ENCODE measurements at places on chromosomes 11 and 22.
A peak's percentile ranks its signal among the peaks of the same experiment; 100 is the strongest.

GRCh38 chr11:69499186-69499917, 17.9 kb downstream of the LINC01488 start:
- no peak for DNase-seq

DNA sequence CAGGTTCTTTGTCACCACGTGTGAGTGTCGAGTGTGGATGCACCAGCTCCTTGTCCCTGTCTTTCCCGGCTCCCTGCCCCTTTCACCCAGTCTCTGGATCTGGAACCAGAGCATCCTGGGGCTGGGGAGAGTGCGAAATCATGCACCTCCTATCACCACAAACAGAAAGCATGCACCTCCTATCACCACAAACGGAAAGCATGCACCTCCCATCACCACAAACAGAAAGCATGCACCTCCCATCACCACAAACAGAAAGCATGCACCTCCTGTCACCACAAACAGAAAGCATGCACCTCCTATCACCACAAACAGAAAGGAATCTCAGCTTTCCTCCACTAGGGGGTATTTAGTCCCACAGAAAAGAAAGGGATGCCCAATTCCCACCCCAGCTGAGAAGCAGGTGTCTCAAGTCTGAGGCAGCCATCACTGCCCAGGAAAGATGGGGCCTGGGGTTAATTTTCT, 5.9 kb upstream of the GLB1L3 start:
- no peak for DNase-seq

GRCh38 chr22:20517422-20517821, 10.0 kb downstream of the MED15 start:
- no peak for DNase-seq

- DNase-seq: no peak
Observed at GRCh38 chr11:109309153-109309552, 112.8 kb upstream of the C11orf87 start.

- peak; percentile 10 for DNase-seq
Observed at GRCh38 chr11:107545101-107545514, 20.4 kb downstream of the ALKBH8 start.

GRCh38 chr11:121965330-121965729, 150.7 kb downstream of the BLID start:
- no peak for DNase-seq

- no peak for DNase-seq
Observed at GRCh38 chr22:47174096-47174495, 411.6 kb downstream of the TBC1D22A start.

DNA sequence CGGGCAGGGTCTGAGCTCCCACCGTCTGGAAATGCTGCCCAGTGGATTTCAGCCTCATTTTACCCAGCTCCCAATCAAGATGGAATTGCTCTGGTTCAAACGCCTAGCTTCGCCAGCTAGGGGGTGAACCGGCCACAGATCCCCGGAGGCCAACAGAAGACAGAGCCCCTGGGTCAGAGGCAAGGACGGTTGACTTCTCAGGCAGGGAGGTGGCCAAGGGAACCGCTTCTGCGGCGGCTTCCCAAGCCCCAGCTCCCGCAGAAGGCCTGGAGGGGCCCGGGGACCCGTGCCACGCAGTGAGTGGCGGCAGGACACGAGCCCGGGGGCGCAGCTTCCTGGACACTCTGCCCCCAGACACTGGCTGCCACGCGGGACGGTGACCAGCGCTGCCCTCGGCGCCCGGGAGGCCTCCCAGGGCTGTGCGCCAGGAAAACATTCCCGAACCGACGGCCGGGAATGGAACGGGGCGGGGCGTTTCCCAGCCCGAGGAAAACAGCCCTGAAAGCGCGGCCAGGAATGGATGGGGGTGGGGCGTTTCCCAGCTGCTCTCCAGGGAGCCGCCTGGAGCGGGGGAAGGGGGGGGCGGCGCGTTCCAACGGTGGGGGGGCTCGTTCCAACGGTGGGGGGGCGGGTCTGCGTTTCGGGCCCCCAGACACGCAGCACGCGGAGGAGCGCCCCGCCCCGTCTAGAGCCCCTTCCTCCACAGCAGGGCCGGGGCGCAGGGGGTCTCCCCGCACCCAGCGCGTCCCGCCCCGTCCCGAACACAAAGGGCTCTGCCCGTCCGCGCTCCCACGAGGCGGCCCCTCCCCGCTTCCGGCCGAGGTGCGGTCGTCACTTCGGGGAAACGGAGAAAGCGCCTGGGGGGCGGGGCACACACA, 13.5 kb upstream of the B4GALNT4 start:
- peak; percentile 75 for DNase-seq

GRCh38 chr11:32232516-32232915, 141.6 kb downstream of the RCN1 start:
- DNase-seq: no peak

- DNase-seq: peak; percentile 45
Observed at GRCh38 chr11:75421035-75421602, 11.9 kb downstream of the KLHL35 start.

- no peak for DNase-seq
Observed at GRCh38 chr11:133366147-133366546, 166.2 kb downstream of the OPCML start.

DNA sequence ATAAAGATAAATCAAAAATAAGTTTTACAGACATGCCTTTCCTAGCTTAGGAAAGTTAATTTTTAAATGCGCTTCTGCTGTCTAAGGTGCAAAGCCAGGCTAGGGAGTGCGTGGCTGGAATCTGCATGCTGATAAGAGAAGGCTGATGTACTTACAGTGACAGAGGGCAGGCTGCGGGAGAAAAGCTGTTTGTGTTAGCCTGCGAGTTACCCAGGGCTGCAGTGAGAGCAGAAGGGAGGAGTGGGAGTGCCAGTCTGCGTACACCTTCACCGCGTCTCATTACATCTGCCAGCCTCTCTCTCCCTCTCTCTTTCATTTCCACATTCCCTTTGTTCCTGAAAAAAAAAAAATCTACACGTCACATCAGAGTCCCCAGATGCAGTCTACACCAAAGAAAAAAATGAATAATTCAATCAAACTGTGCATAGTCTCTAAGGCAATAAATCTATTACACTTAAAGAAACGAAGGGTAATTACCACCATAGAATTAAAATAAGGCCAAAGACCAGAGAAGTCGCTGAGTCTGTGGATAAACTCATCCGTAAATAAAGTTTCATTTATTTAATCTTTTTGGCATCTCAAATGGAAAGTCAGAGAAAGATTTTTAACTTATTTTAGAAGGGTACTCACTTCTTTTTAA, 126.4 kb upstream of the C11orf58 start:
- DNase-seq: no peak

Data from midbrain (tissue), 1 donor.